ENCODE measurements at places on chromosomes 5 and 9.

DNA sequence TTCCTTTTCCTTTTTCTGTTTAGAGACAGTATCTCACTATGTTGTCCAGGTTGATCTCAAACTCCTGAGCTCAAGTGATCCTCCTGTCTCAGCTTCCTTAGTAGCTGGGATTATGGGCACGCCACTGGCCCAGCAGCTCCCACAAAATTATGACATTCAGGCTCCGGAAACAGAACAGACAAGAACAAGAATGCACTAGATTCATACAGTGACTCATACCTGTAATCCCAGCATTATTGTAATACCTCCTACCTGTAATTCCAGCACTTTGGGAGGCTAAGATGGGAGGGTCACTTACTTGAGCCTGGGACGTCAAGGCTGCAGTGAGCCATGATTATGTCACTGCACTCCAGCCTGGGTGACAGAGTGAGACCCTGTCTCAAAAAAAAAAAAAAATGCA lies 26.7 kb upstream of the B4GALT1 start:
- DNase-seq, result no peak

DNA sequence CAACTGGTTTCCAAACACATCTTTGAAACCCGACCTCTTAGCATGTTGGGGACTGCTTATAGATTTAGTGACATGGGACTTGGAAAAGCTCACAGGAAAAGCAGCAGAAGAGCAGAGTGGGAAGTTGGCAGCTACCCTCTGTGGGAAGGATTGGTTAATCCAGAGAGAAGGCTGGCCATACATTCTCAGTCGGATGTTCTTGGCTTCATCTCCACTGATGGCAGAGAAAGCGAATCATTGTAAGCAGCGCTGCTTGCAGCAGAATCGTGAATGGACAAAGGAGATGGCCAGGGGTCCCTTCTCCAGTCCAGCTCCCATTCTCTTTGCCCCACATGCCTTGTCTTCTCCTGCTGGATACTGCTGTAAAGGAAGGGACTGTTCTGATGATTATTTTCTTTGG lies 62.7 kb downstream of the MEGF10 start:
- no peak for DNase-seq

- no peak for DNase-seq
Measured at GRCh38 chr5:96968614-96969013, 32.7 kb downstream of the LNPEP start.

- no peak for DNase-seq
Measured at GRCh38 chr5:42628821-42629220, 127.8 kb upstream of the CCDC152 start.

GRCh38 chr5:98769210-98769958 lies 4.1 kb upstream of the RGMB start:
- no peak for DNase-seq

All from stimulated activated CD8-positive, alpha-beta memory T cell treated with anti-CD3 and anti-CD28 coated beads, Interleukin-15, amount 100 ng/mL, for 1 hour (primary cell).